Karpas-422 (cell line): ENCODE measurements at places on chromosomes 5 and 9.

DNA sequence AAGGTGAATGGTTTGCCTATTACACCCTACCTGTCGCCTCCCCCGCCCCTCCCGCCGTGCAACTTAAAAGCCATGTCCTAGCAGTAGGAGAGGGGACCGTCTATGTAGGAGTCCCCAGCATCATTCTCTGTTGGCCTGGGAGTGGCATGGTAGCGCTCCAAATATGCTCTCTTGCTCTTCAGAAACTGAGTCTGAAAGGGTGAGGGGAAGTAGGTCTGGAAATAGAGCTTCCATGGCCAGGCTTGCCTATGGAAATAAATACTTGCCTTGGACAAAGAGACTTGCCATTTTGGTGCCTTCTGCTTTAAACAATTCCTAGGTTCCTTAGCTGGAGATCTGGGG lies 1.4 kb downstream of the RGS7BP start:
- DNase-seq: no peak

GRCh38 chr5:38607396-38607795 lies 51.0 kb upstream of the LIFR start:
- DNase-seq: no peak

- DNase-seq: no peak
Measured at GRCh38 chr5:135615581-135616260, 36.9 kb upstream of the CXCL14 start.

DNA sequence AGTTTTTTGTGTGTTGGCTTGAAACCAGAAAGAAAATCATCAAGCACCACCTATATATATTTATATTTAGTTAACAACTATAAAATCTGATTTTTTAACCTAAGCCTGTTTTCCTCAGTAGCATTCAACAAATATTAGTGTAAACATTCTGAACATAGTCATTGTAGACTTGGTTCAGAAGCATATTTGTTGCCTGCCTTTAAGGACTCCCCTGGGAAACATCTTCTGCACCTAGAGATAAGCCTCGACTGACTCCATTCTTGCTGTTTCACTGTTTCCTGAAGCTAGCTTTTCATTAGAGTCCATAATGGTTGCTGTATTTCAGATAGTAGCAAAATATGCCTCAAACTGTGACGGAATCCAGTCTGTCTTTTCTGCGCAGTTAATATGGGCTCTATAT lies 123.5 kb downstream of the TRIO start:
- DNase-seq: no peak

DNA sequence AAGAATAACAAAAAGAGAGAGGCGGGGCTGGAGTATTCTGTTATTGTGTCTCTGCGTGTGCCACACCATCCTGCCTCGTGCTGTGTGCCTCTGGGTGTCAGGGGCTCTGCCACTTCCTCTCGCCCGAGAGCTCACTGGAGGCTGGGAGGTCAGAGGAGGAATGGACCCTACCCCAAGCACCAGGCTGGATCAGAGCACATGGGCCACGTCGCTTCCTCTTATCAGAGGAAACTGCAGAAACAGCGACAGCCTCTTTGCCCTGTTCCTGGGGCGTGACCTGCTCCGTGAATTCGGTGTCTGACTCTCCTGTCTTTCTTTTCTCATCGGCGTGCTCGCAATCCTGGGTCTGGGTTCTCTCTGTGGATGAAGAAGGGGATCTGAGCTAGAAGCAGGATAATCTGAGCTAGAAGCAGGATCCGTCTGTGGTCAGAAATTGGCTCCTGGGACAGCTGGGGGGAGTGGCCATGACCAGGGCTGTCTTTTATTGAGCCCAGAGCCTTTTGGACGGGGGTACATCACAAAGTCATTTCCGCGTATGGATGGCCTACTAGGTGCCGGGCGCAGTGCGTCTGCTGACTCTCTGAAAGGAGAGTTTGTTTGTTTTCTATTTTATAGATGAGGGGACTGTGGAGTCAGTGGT lies 150.3 kb upstream of the COL5A1 start:
- DNase-seq: no peak

DNA sequence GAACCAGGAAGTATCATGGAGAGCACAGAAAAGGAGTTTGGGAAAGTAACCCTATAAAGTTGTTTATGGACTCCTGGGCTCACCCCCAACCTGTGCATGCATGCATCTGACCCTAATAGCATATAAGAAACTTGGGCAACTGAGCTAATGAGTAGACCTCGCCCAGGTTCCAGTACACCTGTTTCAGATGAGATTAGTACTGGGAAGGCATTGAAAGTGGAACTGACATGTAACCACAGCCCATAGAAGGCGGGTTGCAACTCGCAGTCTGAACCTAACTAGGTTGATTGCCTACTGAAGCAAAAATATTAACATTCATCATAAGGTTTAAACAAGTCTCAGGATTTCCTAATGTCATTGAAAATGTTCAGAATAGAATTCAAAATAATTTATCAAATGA lies 87.0 kb downstream of the WNK2 start:
- DNase-seq: no peak

DNA sequence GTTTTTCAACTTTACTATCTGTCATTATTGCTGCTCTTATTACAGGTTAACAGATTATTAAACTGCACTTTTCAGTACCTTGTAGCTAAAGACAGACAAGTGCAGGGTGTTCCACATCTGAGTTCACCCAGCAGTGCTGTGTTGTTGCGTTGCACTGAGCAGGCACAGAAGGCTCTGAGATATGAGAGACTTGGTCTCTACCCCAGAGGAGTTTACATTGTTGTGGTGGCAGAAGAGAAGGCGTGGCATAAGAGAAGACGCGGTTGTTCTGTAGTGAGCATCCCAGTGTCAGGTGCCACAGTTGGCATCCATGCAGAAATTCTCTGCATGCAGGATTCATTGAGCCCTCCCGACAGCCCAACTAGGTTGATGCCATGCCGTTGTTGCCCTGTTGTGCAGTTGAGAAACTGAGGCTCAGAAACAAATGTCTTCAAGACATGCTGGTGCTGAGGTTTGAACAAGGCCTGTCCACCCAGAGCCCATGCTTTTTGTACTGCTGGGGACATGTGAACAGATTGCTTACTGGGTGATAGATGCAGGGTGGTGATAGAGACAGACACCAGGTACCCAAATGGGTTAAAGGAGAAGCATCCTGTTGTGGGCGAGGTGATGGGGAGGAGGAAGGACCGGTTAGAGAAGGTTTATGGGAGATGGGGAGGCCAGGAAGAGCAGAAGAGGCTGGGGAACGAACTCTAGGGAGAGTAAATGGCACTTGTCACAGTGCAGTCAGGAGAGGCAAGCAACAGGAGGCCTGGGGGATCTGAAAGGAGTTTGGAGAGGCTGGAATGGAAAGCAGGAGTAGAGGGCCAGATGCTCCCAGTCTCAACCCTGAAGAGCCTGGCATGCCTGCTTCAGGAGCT lies 8.2 kb downstream of the ABL1 start:
- DNase-seq: no peak

DNA sequence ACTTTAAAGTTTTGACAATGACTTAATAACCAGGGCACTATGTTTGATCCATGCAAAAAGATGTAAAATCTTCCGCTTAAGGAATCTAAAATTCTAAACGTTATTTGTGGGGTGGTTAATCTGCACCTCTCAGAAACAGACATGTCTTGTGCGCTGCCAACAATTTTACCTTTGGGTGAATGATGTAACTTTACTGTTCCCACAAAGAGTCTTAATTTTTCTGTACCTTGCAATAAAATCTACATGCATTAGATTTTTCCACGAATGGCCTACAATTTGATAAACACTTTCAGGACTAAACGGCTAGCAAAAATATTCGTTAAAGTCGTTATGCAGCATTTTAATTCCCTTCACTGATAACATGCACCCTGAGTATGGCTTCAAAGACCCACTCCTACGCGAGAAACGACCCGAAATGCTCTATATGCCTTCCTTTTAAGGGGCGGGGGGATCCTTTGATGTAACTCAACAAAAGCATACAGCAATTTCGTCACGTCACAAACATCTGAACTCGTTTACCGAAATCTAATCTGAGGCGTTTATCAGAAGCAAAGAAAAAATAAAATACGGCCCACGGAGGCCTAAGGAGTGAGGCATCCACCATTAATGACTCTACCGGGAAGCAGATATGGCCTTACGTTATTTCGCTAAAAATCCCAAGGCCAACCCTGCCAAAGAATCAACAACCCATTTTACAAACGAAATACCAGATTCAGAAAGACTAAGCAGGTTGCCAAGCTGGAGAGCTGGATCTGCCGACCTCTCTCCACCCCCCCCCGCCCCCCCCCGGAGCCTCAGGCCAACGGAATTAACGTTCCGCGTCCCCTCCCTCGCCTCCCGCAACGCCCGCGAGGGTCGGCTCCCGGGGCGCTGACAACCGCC lies 621 bp downstream of the AK6 start:
- no peak for DNase-seq

GRCh38 chr5:16492398-16493140 lies 27.0 kb upstream of the ZNF622 start:
- DNase-seq: no peak

- no peak for DNase-seq
Measured at GRCh38 chr5:63655043-63655442, 307.2 kb downstream of the HTR1A start.

- DNase-seq: no peak
Measured at GRCh38 chr5:88845081-88845697, 37.8 kb downstream of the MEF2C start.
